ENCODE measurements at places on chromosomes 7 and 10.

- no peak for DNase-seq
Observed at GRCh38 chr7:105269397-105269796, 119.3 kb downstream of the SRPK2 start.

DNA sequence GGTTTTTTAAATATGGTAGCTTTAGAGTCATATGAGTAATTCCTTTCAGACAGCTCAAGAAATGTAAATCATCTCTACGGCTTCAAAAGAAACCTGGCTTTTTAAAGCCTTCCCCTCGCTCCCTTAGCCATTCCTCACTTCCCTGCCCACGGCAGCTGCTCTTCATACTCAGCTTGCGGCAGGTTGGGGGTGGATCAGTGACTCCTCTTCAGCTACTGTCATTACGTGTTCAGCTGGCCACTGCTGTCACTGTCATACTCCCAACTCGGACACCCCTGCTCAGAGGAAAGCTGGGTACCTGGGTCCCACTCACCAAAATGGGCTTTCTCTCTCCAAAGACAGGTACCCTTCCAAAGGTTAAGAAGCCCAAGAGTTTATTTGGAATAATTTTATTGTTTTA lies 6.6 kb downstream of the YWHAG start:
- DNase-seq: no peak

GRCh38 chr7:13179011-13179582 lies 491.7 kb downstream of the ARL4A start:
- no peak for DNase-seq

DNA sequence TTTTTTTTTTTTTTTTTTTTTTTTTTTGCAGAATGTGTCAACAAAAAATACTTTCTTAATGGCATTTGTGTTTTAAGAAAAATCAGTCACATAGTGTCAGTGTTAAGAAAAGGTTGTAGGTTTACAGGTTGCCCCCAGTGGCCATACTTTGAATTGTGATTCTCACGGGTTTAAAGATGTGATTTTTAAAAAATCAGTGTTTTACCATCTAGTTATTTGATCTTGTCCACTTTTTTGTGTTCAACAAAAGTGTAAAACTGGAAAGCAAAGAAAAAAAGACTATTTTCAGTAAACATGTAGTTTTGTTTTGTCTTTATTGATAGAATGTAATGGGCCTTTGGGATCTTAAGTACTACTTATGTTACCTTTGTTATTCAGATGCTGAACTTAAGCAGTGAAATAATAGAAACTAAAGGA lies 25.7 kb downstream of the SUV39H2 start:
- DNase-seq: peak; percentile 25

DNA sequence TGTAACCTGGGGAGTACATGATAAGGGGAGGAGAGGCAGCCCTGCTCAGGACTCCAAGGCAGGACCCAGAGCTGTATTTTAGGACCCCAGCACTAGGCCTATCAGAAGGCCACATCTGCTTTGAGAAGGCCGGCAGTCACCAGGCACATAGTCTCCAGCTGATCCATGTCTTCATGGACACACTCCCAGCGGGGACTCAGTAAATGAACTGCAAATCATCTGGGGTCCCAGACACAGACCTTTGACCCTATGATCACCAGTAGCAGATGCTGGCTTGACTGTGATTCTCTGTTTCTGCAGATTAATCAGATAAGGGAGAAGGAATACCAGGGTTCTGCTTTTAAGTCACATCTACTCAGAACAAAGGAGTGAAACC lies 341.4 kb upstream of the PODXL start:
- DNase-seq: no peak

DNA sequence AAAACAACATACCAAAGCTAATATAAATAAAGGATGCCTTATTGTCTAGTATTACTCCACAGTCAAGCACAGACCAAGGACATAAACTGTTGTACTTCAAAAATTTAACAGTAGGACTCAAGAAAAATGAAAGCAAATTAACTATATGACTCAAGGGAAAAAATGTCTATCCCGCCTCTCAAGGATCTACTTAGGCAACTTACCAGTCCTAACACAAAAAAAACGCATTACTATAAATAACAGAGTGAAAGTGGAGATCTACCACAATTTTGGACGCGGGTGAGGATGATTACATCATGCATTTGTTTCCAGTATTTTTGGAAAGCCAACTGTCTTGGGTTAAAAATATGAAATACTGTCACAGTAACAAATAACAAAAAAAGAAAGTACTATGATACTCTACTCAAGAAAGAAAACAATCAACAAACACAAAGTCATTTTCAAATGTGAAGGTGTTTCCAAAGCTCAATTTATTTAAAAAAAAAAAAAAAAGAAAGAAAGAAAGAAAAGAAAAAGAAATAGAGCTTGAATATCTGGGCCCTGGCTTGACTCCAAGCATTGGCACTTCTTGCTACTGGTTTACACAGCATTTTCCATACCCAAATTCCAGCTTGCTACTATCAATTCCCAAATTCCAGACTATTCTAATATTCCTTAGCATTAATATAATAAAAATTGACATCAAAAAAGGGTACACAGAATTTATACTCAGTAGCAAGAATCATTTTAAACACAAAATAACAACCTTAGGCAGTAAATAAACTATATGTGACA lies 99.4 kb downstream of the RSU1 start:
- DNase-seq: no peak

DNA sequence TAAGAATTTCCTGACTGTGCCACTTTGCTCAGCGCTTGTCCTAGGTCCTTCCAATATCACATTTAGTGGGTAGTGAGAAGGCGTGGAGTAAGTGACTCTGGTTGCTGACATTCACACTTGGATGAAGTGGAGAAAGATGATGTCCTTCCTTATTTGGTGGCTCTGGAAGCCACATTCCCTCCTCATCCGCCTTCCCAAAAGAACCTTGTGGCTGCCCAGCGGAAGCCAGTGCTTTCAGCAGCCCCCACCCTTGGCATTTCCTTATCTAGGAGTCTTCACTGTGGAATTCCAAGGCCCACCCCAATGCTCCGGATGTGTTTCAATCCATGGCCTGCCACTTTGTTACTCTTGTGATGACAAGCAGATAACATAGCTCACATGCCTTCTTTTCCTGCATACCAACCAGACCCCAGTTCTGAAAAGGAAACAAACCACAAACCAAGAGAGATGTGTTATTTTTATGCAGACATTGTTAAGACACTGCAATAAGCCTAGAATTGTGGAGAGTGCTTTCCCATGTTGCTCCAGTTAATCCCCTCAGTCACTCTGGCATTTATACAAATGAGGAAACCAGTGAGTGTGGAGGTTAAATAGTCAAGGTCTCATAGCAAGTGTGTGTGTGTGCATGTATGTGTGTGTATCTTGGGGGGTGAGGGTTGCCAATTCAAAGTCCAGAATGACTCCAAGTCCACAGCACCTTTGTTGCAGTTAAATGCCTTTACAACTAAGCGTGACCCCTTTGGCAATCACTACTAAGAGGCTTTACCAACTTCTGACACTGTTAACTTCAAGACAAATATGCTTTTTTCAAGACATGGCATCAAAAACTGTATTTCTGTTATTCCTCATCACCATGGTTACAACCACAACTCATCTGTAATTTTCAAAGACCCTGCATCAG lies 10.3 kb upstream of the ANKRD1 start:
- peak; percentile 91 for DNase-seq

GRCh38 chr10:114704679-114705078 lies 46.6 kb upstream of the ABLIM1 start:
- DNase-seq: no peak

DNA sequence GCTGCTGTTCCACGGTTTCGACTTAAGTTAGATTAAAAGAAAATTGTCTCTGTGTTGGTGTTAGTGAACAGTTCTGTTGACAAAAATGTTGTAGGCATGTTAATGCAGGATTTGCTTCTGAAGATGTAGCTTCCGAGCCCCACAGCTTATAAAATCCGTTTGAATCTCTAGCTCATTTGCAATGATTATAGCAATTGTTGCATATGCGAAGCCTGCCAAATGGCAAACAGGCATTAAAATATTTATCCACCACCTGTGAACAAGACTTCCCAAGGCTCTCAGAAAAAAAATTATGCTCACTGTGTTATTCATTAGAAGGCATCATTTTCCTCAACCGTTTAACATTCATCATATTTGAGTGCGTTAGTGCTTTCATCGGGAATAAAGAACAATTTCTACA lies 14.3 kb downstream of the CFAP58 start:
- no peak for DNase-seq

DNA sequence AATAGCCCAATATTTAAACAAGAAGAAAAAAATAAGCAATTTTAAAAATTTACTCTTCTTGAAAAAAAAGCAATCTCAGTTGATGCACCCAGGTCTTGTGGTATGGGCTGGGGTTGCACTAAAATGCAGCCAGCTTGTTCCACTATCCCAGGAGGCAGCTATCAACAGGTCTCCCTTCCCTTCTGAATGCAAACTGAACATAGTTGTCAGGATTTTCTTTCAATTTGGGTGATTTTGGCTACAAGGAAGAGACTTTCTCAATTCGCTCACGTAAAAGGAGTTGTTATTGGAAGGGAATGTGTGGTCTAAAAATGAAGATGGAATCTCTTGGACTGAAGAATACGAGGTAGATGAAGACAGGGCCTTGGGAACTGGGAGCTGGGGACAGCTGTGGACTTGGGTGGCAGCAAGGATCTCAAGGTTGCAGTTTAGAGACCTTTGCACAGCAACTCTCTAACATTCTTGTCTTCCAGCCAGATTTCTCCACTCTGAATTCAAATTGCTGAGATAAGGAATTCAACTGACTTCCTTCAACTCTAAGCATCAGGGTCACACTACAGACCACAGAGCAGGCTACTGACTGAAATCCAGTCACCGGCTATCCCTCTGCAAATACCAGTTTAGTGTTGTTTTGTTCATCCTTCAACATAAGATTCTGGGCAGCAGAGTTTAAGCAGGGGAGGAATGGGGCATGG lies 3.1 kb upstream of the TMEM26 start:
- DNase-seq: no peak

GRCh38 chr10:79195091-79195923 lies 126.5 kb downstream of the ZMIZ1 start:
- peak; percentile 70 for DNase-seq

- no peak for DNase-seq
Observed at GRCh38 chr7:148253629-148254028, 336.9 kb upstream of the C7orf33 start.

DNA sequence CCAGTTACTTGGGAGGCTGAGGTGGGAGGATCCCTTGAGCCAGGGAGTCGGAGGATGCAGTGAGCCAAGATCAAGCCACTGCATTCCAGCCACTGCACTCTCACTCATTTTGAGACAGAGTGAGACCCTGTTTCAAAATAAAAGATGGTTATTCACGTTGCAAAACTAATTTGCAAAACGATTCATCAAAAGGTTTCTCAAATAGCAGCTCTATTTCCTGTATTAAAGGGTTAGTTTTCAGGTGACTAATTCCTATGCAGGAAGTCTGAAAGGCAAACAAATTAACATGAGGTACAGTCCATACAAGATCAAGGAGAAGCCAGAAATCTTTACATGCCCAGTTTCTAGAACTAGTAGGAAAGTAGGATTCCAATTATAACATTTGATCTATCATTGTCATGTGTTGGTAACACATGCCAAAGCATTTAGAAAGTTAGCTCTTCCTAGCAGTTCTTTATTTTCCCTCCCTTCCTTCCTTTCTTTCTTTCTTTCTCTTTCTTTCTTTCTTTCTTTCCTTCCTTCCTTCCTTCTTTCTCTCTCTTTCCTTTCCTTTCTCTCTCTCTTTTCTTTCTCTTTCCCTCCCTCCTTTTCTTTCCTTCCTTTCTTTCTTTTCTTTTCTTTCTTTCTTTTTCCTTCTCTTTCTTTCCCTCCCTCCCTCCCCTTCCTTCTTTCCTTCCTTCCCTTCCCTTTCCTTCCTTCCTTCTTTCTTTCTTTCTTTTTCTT lies 49.3 kb downstream of the DENND2A start:
- no peak for DNase-seq

GRCh38 chr10:130555411-130555750 lies 419.2 kb downstream of the GLRX3 start:
- no peak for DNase-seq

- no peak for DNase-seq
Observed at GRCh38 chr7:148485618-148486017, 104.9 kb upstream of the C7orf33 start.

- DNase-seq: no peak
Observed at GRCh38 chr10:25745976-25746375, 188.1 kb upstream of the MYO3A start.

DNA sequence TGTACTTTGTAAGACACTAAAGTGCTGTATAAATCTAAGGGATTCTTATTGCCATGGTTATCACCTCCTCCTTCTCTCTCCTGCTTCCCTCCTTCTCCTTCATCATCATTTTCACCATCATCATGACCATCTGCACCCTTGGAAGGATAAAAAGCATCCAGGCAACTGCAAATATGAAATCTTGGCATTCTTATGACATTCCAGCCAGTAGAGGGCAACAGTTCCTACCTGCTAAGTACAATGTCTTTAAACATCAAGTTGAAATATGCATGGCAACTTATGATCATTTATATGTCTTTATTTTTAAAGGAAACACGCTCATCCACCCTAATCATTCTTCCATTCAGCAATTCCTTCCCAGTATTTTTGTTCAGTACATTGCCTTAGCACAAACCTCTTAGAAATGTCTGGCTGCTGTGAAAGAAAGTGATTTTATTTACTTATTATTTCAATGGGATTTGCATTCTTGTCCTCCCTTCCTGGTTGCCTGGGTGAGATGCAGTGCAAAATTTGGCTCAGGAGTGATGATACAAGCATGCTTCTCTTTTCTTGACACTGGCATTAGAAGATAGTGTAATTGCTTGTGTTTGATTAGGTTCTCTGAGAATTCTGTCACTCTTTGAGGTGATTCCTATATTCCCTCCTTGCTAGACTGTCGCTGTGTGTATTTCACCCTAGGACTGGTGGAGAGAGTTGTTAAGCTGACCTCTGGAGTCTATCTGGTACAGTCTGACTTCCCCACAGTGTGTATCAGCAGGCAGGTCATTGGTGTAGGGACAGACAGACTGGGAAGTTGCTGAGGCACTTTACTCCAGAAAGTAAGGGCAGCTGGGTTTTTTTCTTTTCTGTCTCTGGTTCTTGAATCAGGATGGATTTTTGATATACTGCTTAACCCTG lies 188.5 kb upstream of the BMPER start:
- peak; percentile 27 for DNase-seq

- peak; percentile 23 for DNase-seq
Observed at GRCh38 chr7:149707448-149707886, 65.9 kb downstream of the ZNF467 start.

GRCh38 chr7:128867241-128867640 lies 4.6 kb downstream of the ATP6V1F start:
- DNase-seq: no peak

GRCh38 chr10:119246862-119247549 lies 39.6 kb downstream of the GRK5 start:
- peak; percentile 94 for DNase-seq

- no peak for DNase-seq
Observed at GRCh38 chr10:79418886-79419595, 26.4 kb downstream of the ZCCHC24 start.

- no peak for DNase-seq
Observed at GRCh38 chr10:32878646-32879045, 79.4 kb downstream of the ITGB1 start.

- no peak for DNase-seq
Observed at GRCh38 chr7:150847536-150847935, 4.8 kb upstream of the AOC1 start.

- DNase-seq: no peak
Observed at GRCh38 chr7:44187636-44188416, 1.4 kb downstream of the GCK start.

GRCh38 chr10:56178210-56178609 lies 182.8 kb downstream of the ZWINT start:
- no peak for DNase-seq

GRCh38 chr7:33062023-33062781 lies at the start of gene NT5C3A:
TSS of gene NT5C3A (minus strand) at chr7:33062776. CDS start at chr7:33062705, 71 bp downstream.
- DNase-seq: peak; percentile 9

GRCh38 chr7:111677848-111678247 lies 115.6 kb upstream of the IMMP2L start:
- no peak for DNase-seq
